ENCODE measurements at places on chromosomes 5 and 9. TPM values are rescaled to one million over a fixed set of nuclear protein-coding genes. Genes with fewer than 3 reads are reported as not detected.

GRCh38 chr5:68953875-68954617 lies 139.8 kb upstream of the SLC30A5 start:
- no peak for DNase-seq

DNA sequence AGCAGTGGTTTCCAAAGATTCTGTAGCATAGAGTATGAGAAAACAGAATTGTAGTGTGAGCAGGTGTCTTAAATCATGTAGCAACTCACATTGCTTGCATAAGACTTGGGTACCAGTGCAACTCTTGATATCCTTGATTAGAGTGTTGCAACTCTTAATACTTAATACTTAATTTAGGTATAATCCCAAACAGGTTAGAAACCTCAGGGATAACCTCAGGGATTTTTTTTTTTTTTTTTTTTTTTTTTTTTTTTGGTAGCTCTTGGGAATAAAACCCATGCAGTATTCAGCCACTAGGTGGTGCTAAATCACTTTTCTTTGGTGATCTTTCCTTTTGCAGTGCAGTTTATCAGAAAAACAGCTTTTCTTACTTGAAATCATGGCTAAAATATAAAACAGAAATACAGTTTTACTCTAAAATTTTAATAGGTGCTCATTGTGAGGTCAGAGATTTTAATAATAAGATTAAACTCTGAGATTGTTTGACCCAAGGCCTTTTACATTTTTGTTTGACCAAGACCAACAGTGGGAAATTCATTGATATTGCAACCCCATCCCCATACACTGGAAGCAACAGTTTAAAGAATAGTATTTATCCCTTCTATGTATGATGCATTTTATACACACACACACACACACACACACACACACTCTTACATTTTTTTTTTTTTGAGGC lies 55.3 kb downstream of the ERAP1 start:
- DNase-seq = peak; percentile 60

The PRDM9 gene
- polyA plus RNA-seq = not detected

GRCh38 chr5:143215690-143216089 lies 187.8 kb downstream of the NR3C1 start:
- DNase-seq = no peak

GRCh38 chr5:179869101-179869500 lies 10.5 kb upstream of the MRNIP start:
- no peak for DNase-seq

GRCh38 chr5:171481571-171482433 lies 62.4 kb downstream of the FGF18 start:
- DNase-seq = no peak

DNA sequence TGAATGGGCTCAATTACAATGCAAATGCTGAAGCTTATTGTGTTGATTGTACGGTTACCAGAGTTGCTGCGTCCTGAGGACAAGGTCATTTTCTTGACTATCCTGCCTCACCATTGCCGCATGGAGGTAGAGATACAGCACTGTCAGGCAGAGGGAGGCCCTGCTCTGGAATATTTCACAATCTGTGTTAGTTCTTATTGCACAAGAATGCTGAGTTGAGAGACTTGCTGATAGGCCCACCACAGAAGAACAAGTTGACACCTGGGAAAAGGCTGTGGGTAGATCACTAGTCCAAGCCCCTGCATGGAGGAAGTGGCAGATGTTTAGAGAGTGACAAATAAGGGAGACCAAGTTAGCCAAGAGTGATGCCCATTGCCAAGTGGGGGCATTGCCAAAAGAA lies 344.5 kb upstream of the ITGA1 start:
- DNase-seq = no peak

DNA sequence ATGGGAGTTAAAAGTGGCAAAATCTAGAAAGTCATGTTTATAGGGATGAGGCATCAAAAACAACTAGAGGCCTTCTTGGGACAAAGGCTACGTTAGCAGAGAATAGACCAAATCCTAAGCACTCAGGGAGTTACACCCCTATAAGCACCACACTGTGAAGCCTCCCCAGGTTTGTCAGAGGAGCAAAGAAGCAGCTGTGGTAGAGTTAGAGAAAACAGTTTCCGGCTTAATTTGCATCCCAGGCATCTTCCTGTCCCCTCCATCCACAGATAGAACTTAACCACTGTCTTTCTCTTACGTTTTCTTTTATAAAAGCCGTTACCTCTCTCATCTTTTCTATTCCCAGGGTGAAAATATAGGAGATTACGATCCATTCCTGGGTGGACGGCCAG lies 188.6 kb upstream of the KLF9 start:
- DNase-seq = no peak

The ESM1 gene
- 0.35 TPM for polyA plus RNA-seq
